ENCODE measurements at places on chromosomes 5 and 9.
A peak's percentile ranks its signal among the peaks of the same experiment; 100 is the strongest.

GRCh38 chr5:65126542-65127069, 355.1 kb downstream of the ADAMTS6 start:
- DNase-seq: no peak

DNA sequence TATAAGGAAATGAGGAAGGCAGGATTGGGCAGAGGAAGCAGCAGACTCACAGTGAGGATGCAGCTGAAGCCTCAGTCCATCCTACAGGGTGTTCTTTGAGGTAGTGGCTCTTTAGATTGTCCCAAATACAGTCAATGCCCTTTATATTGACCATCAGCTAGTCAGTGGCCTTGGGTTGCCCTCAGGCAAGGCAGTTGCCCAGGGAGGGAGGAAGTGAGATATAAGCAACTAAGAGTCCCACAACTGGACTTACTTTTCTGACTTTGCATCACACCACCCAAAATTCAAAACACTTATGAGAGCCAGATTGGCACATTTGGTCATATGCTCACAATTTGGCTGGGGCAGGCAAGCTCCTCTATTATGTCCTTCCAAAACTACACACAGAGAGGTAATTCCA, 9.4 kb upstream of the SLC12A2 start:
- DNase-seq: no peak

- no peak for DNase-seq
Measured at GRCh38 chr9:91143642-91144041, 218.1 kb downstream of the AUH start.

GRCh38 chr5:176734756-176735342, 75.5 kb upstream of the UNC5A start:
- no peak for DNase-seq

- no peak for DNase-seq
Measured at GRCh38 chr9:131335368-131335755, 45.8 kb downstream of the PLPP7 start.

DNA sequence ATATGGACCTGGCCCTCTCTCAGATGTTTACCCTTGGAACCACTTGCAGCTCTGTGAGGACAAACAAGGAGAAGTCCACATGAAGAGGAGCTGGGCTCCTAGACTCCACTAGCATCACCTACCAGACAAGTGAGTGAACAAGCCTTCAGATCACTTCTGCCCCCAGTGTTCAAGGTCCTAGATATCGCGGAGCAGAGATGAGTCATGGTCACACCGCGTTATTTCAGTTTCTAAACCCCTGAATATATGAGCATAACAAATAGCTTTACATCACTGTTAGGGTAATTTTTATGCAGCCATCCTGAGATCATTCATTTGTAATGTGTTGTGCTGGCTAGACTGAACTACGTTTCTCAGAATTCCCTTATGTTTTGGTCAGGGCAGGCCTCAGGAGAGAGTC, 77.0 kb upstream of the DAP start:
- DNase-seq: no peak

DNA sequence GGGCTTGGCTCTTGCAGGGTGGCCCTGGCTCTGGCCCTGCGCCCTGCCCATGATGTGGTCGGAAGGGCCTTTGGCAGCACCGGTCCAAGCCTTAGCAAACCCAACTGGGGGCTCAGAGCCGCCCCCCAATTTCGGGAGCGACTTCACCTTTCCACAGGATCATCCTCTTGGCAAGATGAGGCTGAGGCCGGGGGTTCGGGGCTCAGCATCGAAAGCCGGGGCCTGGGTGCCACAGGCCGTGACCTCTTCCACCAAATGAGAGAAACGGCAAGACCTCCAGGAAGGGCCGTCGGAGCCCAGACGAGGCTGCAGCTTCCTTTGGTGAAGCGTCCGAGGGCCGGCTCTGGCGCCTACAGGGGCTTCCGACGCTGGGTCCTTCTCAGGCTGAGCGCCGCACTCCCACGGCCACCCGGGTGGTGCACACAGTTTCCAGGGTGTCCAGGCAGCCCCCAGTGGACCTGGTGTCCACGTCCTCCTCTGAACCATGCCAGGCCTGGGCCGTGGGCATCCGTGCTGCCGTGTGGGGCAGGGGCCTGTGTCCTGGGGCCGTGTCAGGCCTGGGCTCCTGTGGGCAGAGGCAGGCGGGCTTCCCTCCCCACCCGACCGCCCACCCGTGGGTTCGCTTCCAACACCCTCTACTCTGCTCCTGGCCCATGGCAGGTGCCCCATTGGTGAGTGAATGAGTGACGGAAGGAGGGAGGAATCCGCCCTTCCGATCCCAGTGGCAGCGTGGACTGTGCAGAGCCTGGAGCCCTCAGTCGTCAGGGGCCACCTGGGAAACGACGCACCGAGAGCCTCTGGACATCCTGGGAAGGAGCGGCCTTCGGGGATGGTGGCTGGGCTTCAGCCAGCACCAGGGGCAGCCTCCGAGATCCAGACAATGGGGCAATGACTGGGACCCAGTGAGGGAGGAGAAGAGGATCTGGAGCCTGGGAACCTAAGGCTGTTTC, 5.2 kb upstream of the AGPAT2 start:
- DNase-seq: no peak

GRCh38 chr5:43017428-43017815, 22.7 kb downstream of the ANXA2R start:
- no peak for DNase-seq

- no peak for DNase-seq
Measured at GRCh38 chr5:108728566-108729241, 19.0 kb upstream of the FER start.

- no peak for DNase-seq
Measured at GRCh38 chr5:42157215-42157614, 232.1 kb downstream of the FBXO4 start.

GRCh38 chr5:77852514-77853352, 76.6 kb upstream of the TBCA start:
- DNase-seq: peak; percentile 45

- no peak for DNase-seq
Measured at GRCh38 chr9:68678430-68678829, 26.6 kb upstream of the PIP5K1B start.

DNA sequence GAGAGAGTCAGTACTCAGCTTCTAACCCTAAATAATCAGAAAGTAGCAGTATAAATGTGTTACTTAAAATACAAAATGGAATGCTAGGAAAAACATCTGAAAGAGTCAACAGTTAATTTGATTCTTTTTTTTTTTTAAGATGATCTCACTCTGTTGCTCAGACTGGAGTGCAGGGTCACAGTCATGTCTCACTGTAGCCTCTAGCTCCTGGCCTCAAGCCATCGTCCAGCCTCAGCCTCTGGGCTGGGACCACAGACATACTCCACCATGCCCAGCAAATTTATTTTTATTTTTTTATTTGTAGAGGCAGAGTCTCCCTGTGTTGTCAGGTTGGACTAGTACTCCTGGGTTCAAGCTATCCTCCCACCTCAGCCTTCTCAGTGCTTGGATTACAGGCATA, 424.9 kb downstream of the IRX2 start:
- DNase-seq: no peak

- no peak for DNase-seq
Measured at GRCh38 chr5:32707418-32707997, 3.6 kb upstream of the NPR3 start.

DNA sequence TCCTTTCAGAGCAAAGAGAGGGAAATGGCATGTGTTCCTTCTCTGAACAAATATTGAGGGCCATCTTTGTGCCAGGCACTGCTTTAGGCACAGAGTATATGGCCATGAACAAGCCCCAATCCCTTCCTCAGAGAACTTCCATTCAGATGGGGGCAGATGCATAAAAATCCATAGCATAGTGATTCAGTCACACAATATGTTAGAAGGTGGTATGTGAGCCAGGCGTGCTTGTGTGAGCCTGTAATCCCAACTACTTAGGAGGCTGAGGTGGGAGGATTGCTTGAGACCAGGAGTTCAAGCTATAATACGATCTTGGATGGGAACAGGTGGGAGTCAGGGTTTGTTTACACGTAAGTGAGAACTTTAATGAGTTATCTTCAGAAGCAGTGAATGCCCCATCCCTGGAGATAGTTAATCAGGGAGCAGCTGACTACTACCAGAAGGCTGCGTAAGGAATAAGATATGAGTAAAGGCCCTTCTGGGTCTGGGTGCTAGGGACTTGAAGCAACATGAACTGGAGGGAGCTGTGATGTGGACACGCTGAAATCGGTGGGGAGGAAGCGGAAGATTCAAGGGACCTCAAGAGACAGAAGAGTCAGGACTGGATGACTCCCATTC, 27.1 kb downstream of the NANS start:
- DNase-seq: no peak

- peak; percentile 100 for DNase-seq
Measured at GRCh38 chr9:79571309-79572031, at the start of gene TLE4. Gene TLE4 (plus strand): TSS chr9:79571965. CDS start chr9:79572791, 826 bp downstream.

GRCh38 chr5:116658141-116658540, 83.5 kb upstream of the SEMA6A start:
- DNase-seq: no peak

DNA sequence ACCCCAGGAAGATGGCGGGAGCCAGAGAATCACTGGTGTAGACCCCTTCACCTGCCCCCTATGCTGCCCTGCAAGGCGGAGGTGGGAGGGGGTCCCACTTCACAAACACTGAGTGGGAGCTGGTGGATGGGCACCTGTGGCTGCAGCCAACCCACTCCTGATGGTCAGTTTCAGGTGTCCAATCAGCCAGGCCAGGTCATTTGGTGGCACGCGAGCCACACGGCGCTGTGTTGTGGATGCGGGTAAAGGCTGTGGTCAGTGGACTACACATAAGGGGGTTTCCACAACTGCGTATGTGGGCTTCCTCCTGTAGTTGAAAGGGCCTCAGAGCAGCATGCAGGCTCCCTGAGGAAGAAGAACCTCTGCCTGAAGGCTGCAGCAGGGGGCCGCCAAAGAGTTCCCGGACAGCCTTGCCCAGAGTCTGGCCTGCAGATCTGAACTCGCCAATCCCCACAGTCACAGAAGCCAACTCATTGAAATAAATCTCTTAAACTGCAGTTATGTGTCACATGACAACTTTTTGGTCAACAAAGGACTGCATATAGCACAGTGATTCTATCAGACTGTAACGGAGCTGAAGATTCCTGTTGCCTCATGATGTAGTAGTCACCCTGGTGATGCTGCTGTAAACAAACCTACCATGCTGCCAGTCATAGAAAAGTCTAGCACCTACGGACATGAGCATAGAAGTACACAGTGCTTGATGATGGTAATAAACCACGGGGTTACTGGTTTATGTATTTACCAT, 284.7 kb upstream of the IRX2 start:
- DNase-seq: no peak

GRCh38 chr9:88508326-88508725, 26.7 kb upstream of the NXNL2 start:
- DNase-seq: no peak

- DNase-seq: no peak
Measured at GRCh38 chr5:132102101-132102701, 28.6 kb downstream of the CSF2 start.

GRCh38 chr9:26244661-26245451, 566.6 kb upstream of the TUSC1 start:
- no peak for DNase-seq

DNA sequence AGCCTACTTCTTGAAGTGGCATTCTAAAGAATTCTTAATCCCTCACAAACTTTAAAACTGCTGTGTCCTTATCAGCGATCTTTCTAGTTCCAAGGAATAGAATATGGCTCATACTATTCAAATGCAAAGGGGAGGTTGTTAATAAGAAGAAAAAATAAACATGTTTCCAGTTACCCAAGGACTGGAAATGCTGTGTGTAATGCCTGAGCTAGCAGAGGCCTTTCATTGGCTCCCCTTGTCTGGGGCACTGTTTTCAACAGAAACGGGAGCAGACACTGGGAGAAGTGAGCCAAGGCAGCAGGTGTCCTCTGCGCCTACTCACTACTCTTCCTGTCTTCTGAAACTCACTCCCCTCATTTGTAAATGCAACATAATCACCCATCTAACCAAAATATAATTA, 253.0 kb downstream of the MARCHF11 start:
- no peak for DNase-seq

GRCh38 chr5:72561148-72561972, 54.1 kb upstream of the ZNF366 start:
- no peak for DNase-seq

DNA sequence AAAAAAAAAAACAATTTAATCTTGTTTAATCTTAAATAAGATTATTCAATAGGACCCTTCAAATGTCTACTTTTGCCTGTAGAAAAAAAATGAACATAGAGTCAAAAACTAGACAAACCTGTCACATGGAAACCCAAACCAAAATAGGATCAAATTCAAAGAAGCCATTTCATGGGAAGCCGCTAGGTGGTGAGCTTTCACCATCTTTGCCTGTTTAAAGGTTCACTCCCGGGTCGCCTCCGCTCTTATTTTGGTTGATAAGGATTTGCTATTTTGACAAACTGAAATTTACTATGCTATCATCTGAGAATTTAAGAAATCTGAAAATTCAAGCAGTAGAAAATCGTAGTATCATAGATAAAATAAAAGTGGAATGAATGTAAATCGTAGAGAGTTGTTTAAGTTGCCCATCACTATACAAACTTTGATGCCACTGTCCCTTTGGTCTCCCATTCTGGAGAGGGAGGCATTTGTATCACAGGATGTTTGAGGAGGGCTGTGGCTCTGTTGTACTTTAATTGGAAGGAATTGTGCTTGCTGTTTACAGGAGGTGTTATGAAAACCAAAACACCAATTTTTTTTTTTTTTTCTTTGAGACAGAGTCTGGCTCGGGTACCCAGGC, 43.5 kb upstream of the DNAH5 start:
- DNase-seq: no peak
